ENCODE measurements at places on chromosomes 4 and X.

- DNase-seq, result no peak
Observed at GRCh38 chr4:130478406-130478805, 1382.5 kb downstream of the C4orf33 start.

DNA sequence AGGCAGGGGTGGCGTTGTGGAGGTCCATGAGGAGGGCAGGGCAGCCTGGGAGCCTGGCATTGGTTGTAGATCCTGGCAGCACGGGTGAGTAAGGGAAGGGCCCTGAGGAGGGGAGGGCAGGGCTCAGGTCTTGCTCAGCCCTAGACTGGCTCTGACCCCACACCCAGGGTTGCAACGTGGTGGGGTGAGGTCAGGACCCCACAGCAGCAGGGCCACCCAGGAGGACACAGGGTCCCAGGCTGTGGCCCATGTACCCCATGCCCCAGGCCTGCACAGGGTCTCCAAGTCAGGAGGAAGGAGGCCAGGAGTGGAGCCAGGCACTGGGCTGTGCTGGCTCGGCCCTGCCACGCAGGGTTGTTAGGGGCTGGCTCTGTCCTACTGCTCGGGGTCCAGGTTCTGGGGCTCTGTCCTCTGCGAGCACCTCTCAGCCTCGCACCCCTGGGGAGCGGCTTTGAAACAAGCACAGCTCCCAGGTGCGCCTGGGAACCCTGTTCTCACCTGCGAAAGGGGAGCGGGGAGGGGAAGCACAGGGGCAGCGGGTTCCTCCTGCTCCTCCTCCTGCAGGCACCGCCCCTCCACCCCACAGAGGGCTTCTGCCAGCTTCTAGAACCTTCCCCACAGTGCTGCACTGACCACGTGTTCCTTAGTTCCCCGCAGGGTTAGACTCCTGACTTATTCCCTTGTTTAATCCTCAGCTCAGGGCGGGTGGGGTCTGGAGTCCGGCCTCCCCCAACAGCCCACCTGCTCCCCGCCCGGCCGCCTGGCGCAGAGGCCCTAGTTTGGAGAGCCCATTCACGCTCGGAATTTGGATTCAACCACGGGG lies 20.4 kb downstream of the MSANTD1 start:
- DNase-seq, result peak; percentile 53

- DNase-seq, result no peak
Observed at GRCh38 chr4:41750626-41751448, 2.3 kb upstream of the PHOX2B start.

DNA sequence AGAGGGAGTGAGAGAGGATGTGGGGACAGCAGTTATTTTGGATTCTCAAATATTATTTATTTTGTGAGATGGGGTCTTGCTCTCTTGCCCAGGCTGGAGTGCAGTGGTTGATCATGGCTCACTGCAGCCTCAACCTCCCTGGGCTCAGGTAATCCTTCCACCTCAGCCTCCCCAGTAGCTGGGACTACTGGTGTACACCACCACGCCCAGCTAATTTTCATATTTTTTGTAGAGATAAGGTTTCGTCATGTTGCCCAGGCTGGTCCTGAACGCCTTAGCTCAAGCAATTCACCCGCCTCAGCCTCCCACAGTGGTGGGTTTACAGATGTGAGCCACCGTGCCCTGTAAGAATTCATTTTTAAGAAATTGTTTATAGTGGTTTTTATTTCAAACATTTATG lies 61.2 kb downstream of the FHDC1 start:
- no peak for DNase-seq

DNA sequence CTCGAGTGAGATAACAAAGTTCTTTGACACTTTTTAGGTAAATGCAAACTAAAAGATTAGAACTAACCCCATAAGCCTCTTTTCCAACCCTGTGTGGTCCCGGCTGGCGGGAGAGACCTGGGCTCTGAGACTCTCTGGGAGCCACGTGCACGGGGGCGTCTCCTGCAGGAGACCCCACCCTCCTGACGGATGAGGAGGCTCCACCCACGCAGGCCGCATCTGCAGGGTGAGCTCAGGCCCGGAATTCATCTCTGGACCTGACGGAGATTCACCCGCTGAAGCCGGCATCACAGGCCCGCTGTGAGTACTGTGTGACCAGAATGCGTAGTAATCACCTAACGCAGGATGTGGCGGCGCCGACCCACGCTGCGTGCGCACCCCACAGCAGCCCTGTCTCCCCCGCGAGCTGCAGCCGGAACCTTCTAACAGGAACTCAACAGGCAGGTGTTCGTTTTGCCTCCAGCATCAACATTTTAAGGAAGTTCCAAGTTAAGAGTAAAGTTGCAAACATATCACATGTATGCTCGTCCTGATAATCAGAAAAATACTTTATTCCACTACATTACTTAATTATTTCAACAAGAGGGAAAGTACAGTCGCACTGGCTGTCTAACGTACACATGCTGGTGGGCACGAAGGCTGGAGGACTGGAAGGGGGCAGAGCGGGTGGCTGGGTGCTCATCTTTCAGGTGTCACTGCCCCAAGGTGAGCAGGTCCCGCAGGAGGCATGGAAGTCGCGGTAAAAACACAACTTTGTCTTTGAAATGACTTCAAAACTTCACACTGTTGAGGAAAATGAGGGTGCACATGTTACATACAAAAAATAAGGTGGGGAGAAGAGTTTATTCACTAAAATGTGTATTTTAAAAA lies 44.5 kb downstream of the FGFRL1 start:
- peak; percentile 66 for DNase-seq

Measured in psoas muscle (tissue), 8 donors.